ENCODE measurements at places on chromosomes 4 and X. TPM values are rescaled to one million over a fixed set of nuclear protein-coding genes. Genes with fewer than 3 reads are reported as not detected.
A peak's percentile ranks its signal among the peaks of the same experiment; 100 is the strongest.

Gene GNRHR
- not detected for total RNA-seq

Gene PDE6B
- total RNA-seq: not detected

Gene C4orf50
- total RNA-seq: not detected

Gene GABRG1
- total RNA-seq: not detected

Gene TLR10
- total RNA-seq: under 0.01 TPM

Gene RASSF6
- total RNA-seq: not detected

Gene CDKL5
- total RNA-seq: 4.0 TPM

Gene F8A1
- 3.8 TPM for total RNA-seq

GRCh38 chr4:149168645-149169044 lies 647.0 kb downstream of the IQCM start:
- no peak for DNase-seq

GRCh38 chr4:103996637-103997036 lies 276.9 kb upstream of the TACR3 start:
- peak; percentile 6 for DNase-seq

GRCh38 chr4:147829401-147830101 lies 97.7 kb downstream of the ARHGAP10 start:
- DNase-seq: no peak

DNA sequence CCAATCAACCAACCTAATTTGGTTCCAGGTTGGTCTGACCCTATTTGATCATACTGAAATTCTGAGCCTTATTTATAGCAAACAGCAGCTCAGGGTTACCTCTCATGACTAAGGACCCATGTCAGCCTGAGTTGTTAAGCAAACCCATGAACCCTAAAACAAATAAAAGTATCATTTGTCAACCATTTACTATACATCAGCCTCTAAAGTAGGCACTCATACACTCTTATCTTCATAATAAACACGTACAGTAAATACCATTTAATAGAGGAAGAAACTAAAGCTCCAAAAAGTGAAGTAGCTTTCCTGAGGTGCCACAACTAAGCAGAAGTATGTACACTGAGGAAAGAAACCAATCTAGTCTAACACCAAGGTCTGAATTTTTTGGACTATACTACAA lies 25.2 kb downstream of the MANBA start:
- no peak for DNase-seq

DNA sequence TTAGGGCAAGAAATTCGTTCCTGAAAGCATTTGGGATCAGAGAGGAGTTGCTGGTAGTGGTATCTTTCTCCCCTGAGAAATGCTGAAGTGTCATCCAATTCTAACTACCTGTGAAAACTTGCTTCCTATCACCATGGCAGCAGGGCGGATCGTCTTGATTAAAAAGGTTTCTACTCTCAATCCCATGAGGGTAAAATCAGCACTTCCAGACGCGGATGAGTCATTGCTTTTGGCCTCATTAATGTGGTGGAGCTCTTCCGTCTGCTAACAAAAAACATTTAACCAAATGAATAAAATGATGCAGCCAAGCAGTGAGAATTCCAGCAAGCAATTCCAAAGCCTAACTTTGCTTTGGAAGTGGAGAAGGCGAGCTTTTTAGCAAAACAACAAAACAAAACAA lies 325.6 kb downstream of the CAMK2D start:
- peak; percentile 50 for DNase-seq

GRCh38 chrX:126394681-126395080 lies 157.9 kb downstream of the DCAF12L1 start:
- no peak for DNase-seq

- no peak for DNase-seq
Measured at GRCh38 chr4:153212736-153213135, 8.5 kb downstream of the TRIM2 start.

DNA sequence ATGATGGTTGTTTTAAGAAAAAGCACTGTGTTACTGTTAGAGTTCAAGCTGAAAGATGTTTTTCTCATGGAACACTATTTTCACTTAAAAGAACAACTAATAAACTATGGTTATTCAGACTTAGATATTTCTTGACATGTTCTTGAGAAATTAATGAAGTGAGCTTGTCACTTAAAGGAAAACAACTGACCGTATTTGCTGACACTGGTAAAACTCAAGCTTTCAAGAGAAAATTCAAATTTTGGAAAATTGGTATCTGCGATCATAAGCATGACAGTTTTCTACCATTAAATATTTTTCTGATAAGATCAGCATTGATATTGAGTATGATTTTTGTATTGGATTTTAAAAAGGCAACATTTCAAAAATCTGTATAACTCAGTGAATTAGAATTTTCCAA lies 549.5 kb upstream of the ACTRT1 start:
- DNase-seq: no peak

DNA sequence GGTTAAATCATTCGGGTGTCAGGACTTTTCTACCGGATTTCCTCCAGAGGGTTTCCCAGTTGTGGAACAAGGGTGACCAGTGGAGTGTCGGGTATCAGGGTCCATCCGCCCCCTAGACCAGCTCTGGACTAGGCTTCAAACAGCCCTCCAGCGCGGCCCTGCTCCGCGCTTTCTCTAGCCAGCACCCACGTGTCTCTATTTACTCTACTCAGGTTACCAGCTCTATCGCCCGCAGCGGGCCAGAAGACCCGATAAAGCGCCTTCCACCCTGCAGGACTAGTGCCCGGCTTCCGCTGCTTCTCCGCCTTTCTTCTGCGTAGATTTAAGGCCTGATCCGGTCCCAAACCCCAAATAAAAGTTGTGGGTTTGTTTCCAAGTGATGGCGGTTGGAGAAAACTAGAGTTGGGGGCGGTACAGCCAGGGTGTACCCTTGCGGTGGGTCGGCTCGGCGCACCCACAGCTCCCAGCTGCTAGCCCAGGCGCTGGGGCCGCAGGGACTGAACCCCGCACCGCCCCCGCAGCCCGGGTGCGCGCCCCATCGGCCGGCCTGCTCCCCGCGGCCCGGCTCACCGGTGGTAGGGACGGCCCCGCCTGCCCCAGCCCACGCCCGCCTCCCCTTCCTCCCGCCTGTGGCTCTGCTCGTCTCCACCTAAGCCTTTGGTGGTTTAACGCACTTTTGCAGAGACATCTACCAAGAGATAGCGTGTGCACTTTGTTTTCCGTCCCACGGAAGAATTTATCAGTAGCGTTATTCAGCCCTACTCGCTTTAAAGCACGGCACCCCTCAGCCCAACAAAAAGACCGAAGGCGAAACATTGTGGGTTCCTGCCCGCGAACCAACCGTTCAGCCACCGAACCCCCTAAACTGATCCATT lies 2.1 kb downstream of the LEF1 start:
- DNase-seq: peak; percentile 87

DNA sequence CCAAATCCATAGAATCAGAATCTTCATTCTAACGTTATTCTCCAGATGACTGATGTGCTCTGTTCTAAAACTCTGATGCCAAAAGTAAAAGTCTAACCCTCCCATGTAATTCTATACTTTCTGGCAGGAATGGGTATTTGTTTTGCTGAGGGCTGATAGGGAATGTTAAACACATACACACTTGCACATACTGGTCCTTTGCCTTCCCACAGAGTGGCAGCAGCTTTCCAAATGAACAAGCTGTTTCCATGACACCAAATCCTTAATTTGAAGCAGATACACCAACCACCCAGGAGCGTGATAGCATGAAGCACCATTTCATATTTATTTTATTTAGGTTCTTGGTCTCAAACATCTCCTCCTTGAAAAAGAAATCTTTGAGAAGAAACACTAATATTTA lies 155.5 kb upstream of the PRDX4 start:
- no peak for DNase-seq

DNA sequence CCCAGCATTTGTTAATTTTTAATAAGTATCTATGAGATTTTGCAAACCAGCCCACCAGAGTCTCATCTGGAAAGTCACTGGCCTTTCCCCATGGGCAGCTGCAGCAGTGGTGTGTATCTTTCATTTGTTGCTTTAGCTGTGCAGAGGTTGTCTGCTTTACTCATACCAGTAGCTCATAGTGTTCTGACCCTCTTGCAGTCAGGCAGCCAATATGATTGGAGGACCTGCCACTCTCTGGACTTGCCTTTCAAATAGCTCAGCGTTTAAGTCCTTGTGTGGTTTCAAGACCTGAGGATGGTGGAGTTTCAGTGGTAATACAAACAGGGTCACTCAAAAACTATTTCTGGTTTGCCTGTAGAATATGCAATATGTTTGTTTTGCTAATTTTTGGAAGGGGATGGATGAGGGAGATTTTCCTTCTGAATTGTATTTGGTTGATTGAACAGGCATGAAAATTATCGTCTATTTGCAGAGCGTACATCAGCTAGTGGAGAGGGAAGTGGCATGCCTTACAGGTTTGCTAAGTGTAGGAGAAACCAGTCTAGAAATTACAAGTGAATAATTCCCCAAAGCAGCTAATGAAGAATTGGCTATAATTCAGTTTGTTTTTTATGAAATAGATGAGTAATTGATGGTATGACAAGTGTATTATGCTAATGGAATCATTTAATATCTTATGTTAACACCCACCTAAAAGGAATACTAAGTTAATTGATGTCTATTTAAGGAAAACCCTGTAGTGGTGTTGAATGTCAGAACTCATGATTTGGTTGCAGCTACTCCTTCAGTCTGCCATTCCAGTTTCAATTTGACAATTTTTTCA lies 8.9 kb downstream of the POLA1 start:
- DNase-seq: no peak

GRCh38 chr4:150238591-150238990 lies 160.3 kb downstream of the DCLK2 start:
- DNase-seq: no peak

DNA sequence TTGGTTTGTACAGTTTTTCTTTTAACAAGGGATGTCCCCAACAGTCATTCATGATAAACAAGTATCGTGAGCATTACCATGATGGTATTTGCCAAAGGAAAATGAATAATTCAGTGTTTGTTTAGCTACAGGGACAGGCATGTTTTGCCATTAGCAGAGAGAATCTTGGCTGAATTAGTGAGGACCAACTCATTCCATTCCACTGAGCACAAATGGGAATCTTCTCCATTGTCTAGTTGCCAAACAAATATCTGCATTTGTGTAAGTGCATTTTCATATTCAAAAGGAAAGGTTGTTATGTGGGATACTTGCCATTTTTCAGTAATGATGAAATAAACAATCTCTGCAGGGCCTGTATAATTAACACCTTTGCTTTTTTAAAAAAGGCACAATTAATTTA lies 1762.6 kb downstream of the RPA4 start:
- DNase-seq: no peak

DNA sequence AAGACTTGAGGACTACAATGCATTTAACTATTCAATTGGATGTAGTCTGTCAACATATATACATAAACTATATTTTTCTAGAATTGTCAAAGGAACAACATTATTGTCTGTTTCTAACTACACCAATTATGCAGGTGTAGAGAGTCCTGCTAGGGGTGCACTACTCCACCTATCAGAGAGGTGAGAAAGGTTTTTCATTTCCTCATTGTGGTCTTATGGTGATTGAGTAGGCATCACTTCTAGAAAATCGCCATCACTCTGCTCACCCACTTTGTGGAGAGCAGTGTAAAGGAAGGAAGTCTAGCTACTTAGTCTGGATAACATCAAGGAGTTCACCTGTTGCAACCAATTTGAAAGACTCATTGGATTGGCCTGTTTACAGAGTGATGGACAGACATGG lies 4.4 kb upstream of the ADH1C start:
- no peak for DNase-seq

DNA sequence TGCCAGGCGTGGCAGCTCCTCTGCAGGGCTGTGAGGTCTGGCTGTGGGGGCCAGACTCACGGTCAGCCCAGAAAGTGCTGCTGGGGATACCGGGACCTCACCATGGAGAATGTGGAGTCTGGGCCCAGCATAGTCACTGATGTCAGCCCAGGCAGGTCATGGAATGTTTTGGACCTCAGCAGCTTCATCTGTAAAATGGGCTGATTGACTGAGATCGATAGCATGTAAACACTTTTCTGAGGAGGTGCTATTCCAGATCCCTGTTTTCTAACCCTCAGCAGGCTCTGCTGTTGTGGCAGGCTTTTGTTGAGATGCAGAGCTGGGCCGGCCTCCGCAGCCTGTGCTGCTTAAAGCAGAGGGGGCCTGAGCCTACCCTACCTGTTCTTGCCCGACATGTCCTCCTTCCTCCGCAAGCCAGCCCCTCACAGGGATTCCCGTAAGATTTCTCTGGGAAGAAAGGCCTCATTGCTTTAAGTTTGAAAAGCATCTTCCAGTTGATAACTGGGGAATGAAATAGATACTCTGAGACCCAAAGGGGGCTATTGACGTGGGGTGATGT lies 38.3 kb upstream of the HGFAC start:
- no peak for DNase-seq

DNA sequence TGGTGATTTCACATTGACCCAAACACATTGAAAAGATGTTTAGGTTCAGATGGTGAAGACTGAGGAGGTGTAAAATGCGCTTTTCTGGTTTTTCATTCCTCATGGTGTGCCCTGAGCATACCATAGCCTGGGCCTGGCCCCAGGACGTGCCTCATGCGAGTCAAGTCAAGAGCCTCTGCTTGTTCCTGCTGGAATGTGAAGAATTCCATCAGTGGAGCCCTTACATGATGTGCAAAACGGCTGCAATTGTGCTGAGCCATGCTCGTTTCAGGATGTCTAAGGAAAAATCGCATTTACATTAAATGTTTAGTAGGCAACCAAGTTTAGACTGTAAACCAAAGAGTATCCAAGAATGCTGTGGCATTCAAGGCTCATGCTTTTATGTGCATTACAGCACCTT lies 34.9 kb downstream of the GYG2 start:
- no peak for DNase-seq

DNA sequence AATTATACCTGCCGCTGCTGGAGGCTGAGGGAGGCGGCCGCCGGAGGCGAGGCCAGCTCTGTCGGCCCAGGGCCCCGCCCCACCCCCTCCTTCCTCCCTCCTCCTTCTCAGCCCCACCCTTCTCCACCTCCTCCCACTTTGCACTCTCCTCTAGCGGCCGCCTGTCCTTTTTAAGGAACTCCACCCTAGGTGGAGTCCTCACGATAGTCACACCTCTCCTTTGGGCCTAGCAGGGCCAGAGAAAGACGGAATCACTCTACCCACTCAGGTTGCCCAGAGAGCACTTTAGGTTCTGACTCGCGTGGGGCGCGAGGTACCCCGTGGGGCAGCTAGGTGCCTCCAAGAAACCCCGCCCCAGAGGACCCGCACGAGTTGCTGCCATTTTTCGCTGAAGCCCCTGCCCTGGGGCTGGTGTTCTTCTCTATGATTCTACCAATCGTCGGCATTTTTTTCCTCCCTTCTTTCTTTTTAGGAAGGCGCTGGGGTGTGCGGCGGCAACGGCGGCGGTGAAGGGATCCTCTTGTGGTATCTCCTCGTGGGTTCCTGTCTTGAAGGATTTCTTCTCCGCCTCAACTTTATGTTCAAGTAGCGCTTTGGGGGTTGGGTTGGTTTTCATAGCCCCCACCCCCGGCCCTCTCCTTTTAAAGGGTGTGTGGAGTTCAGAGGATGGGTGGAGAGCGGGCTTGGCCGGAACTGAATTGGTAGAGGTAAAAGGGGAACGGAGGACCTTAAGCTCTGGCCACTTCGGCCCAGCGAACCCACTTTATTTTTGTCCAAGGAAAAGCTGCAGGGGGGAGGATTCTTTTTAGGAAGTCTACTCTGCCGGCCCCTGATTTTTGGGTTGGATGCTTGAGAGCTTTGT lies at the start of gene KLF8:
KLF8 (plus strand) TSS at position 136 of the 862 bp plus-strand sequence. CDS start 979 bp downstream, outside the sequence.
- DNase-seq: no peak

DNA sequence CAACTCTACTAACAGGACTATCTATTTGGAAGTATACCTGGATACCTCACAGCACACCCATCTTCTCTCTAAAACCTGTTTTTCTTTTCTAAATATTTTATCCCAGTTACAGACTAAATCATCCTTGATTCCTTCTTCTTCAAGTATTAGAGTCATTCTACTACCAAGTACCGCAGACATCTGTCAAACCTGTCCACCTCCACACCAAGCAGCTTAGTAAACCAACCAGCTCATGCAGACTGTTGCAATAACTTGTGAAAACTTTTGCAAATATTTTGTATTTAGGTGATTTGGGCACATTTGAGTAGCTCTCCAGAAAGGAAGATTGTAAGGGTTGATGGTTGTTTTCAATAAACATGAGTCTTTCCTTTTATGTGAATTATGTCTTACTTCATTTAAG lies 238.6 kb downstream of the ADAMTS3 start:
- DNase-seq: no peak

Measured in osteoblast (primary cell).